ENCODE measurements at places on chromosomes 5 and 9. TPM values are rescaled to one million over a fixed set of nuclear protein-coding genes. Genes with fewer than 3 reads are reported as not detected.

The ANKRD20A1 gene
- total RNA-seq = 0.59 TPM

The PCA3 gene
- not detected for total RNA-seq

DNA sequence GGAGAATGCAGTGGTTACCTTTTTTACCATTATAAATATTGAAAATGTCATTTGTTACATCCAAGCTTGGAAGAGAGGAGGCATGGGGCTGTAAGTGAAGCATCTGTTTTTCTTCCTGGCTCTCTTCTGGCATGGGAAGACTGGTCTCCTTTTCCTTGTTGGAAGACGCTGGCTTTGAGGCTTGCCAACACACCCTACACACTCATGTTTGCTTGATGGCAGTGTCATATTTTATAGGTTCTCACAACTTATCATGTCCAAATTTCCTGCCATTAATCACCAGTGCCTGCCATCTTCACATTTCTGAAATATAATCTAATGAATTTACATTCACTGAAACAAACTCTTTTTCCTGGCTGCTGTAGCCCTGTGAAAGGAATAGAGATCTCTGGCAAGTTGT is 252.9 kb downstream of the MAN2A1 start:
- DNase-seq = no peak

The PGM5 gene
- total RNA-seq = 191 TPM

The SETX gene
- 30.0 TPM for total RNA-seq

The PCDHGB4 gene
- 12.5 TPM for total RNA-seq

GRCh38 chr5:34045023-34045422 is 2.0 kb upstream of the C1QTNF3 start:
- DNase-seq = no peak

- peak; percentile 87 for DNase-seq
Measured at GRCh38 chr5:88680253-88681132, 202.5 kb downstream of the MEF2C start.

GRCh38 chr5:158351485-158352125 is 492.7 kb upstream of the CLINT1 start:
- DNase-seq = no peak

- DNase-seq = no peak
Measured at GRCh38 chr9:38254151-38254550, 138.4 kb upstream of the ALDH1B1 start.

GRCh38 chr5:142900927-142901326 is 130.8 kb downstream of the ARHGAP26 start:
- DNase-seq = no peak

The LAMC3 gene
- total RNA-seq = 0.89 TPM

The ZNF454 gene
- total RNA-seq = 1.7 TPM

GRCh38 chr5:86918246-86918645 is 300.5 kb downstream of the COX7C start:
- no peak for DNase-seq

The GNA14 gene
- 2.7 TPM for total RNA-seq

The GPR150 gene
- not detected for total RNA-seq

GRCh38 chr5:149133795-149134777 is 7.2 kb upstream of the ABLIM3 start:
- peak; percentile 81 for DNase-seq

DNA sequence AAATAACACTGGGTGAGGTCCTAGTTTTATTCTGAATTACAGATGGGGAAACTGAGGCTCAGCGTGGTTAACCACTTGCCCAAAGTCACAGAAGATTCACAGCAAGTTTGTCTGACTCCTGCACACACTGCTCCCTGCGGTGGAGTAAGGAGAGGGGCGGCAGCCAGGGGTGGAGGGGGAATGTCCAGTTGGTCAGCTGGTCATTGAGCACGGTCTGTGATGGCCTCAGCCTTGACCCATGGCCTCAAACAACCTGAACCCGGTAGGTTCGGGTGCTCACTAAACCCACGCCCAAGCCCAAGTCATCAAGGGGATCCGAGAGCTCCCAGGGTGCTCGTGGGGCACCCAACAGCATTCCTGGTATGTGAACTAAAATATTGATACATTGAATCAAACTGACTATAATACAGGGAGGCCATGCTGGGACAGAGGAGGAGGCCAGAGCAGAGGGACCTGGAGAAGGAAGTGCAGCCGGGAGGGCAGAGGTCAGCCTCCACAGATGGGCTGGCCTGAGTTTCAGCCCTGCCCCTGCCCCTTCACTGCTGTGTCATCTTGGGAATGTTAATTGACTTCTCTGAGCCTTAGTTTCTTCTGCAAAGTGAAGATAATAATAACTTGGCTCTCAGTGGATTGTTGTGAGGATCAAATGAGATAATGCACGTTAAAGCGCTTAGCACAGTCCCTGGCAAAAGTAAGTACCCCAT is 3.6 kb upstream of the IL17B start:
- DNase-seq = no peak

DNA sequence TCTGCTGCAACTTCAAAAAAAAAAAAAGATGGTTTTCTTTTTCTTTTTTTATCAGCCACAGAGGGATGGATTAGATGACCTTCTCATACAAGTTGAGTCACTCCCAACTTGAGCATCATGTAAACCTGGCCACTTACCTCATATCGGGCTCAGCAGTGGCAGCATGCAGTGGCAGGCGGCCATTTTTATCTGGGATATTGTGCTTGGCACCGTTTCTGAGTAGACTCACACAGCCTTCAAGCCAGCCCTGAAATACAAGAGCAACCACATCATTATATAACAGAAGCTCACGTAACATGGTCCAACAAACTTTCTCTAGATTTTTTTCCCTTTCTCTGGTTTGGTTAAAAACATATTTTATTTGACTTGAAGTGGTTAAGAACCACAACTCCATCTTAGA is 62.6 kb downstream of the ANKRD55 start:
- DNase-seq = no peak

The CAMK4 gene
- 0.48 TPM for total RNA-seq

DNA sequence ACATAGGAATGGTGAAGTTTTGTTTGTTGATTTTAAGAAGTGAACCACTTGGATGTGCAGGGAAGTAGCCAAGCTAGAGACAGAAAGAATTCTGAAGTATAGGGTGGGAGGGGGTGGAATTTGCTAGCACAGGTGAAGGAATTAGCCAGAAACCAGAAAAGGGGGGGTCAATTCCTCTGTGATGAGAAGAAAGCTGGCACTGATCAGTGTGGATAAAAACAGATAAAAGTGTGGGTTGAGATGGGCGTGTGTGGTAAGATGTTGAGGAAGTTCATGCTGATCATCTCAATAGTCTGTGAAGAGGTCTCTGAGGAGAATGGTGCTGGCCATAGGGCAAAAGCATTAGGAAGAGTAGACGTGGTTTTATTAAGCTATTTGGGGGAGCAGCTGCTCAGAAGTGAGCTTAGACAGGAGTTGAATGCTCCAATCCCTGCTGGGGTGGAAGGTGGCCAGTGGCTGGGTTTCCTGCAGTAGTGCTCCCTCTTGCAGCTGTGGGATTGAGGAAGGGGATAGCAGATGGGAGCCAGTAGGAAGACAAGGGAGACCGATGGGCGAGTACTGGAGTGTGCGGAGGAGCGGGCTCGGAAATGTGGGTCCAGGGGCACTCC is 88.7 kb upstream of the ELL2 start:
- no peak for DNase-seq

DNA sequence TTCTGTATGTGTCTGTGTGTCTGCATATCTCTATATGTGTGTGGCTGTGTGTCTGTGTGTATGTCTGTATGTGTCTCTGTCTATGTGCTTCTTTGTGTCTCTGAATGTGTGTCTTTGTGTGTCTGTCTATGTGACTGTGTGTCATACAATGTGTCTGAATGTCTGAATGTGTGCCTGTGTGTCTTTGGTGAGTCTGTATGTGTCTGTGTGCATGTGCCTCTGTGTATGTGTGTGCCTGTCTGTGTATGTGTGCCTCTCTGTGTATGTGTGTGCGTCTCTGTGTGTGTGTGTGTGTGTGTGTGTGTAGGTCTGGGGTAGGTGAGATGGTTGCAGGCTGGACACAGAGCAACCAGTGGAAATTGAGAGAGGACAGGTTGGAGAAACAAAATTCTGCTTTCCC is 435.3 kb downstream of the ARHGEF28 start:
- no peak for DNase-seq

The PRRX2 gene
- 4.4 TPM for total RNA-seq

GRCh38 chr5:52743970-52744369 is 43.7 kb upstream of the ITGA1 start:
- DNase-seq = no peak

The ASTN2 gene
- 2.5 TPM for total RNA-seq

- DNase-seq = no peak
Measured at GRCh38 chr9:17423681-17424011, 155.2 kb upstream of the SH3GL2 start.

- no peak for DNase-seq
Measured at GRCh38 chr9:89615661-89616060, 10.8 kb downstream of the GADD45G start.

The FCN2 gene
- total RNA-seq = not detected

DNA sequence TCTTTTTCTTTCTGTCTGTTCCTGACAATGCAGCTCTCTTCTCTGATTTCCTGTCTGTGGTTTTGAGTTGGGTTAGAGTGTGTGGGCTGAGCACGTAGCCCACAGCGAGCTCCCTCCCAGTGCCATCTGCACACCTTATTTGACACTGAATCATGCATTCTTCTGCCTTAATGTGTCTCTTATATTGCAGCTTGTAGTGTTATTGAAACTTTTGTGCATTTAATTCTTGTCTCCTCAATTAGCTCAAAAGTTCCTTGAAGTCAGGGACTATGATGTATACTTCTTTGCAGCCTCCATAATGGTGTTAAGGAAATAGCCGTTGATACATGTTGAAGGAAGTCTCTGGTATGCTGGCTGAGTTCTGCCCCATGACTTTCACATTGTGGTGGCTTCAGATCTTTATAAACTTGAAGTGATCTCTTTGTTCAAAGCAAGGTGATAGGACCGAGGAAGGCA is 576.2 kb upstream of the CLINT1 start:
- no peak for DNase-seq

The TEX48 gene
- not detected for total RNA-seq

The FAXDC2 gene
- total RNA-seq = 10.1 TPM

The SLC6A19 gene
- 0.05 TPM for total RNA-seq

The MEIKIN gene
- not detected for total RNA-seq

GRCh38 chr5:81409896-81410295 is 16.0 kb upstream of the ACOT12 start:
- no peak for DNase-seq

The IFNW1 gene
- not detected for total RNA-seq

DNA sequence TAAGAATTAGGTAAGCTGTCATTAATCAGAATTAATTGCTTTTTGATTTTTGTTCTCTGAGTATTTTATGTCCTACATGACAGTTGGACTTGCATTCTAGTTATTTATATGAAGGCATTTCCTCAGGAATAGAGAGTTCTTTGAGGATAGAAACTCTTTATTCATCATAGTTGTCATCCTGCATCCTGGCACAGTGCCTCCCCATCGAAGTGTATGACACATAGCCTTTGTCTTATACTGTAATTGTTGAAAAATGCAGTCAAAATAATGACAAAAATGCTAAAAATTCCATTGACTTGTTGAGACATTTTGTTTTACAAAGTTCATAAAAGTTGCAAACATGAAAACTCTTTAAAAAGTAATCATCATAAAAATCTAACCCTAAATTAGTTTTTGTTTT is 36.5 kb downstream of the CFAP95 start:
- no peak for DNase-seq

DNA sequence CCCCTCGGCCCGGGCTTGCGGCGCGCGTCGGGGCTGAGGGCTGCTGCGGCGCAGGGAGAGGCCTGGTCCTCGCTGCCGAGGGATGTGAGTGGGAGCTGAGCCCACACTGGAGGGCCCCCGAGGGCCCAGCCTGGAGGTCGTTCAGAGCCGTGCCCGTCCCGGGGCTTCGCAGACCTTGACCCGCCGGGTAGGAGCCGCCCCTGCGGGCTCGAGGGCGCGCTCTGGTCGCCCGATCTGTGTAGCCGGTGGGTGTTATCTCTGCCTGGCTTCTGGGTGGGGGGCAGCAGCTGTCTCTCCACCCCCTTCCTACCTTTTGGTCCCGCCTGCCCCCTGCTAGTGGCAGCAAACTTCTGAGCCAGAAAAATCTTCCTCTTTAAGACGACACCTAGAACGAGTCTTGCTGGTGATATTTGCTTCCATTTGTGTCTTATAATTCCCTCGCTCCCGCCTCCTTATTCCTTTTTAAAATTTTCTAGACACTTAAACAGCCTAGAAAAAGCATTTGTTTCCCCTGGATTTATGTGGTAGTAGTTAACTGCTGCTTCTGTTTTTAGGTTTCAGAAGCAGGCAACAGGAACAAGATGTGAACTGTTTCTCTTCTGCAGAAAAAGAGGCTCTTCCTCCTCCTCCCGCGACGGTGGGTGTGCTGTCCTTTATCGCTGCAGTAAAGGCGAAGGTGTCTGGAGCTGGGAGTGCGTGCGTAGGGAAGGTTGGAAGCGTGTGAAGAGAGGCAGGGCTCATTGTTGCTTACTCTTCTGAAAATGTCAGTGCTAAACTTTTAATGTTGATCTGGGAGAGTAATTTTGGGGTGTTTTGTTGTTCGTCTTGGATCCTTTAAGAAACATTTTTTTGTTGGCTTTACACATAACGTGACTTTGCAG is 554 bp downstream of the JAK2 start:
- peak; percentile 79 for DNase-seq

- DNase-seq = no peak
Measured at GRCh38 chr9:14769230-14769571, 46.7 kb upstream of the CER1 start.

GRCh38 chr9:77997611-77998284 is 33.9 kb downstream of the GNAQ start:
- no peak for DNase-seq

DNA sequence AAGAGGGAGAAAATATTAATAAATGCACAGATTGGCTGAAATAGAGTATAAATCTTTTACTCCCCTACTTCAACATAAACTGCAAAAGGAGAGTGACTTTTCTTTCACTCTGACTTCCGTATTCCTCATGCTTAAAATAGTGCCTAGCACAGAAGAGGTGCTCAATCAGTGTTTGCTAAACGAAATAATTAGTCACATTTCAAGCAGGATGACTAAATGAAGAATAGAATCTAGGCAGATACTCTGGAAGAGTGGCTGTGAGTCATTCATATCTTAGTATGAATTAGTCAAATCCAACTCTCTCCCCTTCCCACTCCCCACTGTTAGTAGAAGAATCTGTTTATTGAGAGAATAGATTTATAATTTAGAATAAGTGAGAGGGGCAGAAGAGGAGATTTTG is 4.8 kb downstream of the CD274 start:
- DNase-seq = no peak

DNA sequence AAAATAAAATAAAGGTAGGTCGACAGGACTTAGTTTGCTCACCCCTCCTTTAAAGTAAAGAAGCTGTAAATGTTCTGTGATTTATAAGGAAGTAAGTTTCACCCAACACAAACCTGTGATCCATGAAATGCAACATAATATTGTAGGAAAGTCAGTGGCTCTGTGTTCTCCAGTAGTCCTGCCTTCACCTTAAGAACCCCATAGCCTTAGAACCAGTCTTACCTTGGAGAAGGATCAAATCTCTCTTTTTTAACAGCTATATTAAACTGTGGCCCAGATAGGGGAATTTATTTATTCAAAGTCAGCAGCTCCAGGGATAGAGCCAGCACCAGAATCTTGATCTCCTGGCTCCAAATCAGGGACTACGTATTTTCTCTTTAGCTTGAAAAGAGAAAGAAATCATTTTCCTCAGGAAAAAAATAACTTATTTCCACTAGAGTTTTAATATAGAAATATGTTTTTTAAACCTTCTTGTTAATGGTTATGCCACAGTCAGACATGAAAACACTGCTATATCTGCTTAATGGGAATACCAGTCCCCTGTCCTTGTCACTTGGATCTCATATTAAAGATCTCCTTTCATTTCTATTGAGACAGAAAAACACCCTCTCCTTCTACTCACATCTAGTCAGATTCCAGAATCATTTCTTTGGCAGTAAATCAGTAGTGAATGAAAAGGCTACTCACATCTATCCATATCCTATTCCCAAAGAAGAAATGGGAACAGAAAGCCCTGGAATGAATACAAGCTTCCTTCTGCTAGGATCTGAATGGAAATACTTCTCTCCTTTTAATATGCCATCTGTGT is 269.2 kb upstream of the TNC start:
- DNase-seq = no peak

The PCDHA8 gene
- not detected for total RNA-seq
